ENCODE measurements at places on chromosomes 1 and 21.
A peak's percentile ranks its signal among the peaks of the same experiment; 100 is the strongest.

DNA sequence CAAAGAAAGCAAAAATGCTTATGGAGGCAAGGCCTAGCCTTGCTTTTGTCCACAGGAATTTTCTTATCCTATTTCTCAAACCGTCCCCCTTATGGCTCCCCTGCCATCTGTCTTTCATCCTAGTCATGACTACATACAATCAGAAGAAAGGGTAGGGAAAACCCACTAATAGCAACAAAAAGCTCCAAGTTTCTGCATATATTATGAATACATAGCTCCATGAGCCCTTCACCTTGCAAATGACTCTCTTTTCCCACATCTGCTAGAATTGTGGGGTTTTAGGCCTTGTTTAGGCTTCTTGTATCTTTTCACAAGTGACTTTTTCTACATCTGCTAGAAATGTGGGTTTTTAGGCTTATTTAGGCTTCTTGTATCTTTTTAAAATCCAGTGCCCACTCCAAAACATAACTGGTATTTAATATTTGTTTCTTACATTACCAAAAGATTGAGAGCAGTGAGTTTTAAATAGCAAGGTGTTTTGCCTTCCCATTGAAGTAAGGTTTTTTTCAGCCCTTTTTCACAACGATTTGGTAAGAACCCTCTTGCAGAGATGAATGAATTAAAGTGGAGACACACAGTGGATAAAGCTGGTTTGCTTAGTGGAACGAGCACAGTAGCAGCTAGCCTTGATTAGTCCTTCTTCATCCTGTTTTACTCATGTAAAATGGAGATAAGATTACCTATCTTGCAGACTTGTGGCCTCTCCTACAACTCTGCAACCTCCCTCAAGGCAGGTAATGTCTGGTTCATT lies 4.4 kb downstream of the GADD45A start:
- no peak for DNase-seq

DNA sequence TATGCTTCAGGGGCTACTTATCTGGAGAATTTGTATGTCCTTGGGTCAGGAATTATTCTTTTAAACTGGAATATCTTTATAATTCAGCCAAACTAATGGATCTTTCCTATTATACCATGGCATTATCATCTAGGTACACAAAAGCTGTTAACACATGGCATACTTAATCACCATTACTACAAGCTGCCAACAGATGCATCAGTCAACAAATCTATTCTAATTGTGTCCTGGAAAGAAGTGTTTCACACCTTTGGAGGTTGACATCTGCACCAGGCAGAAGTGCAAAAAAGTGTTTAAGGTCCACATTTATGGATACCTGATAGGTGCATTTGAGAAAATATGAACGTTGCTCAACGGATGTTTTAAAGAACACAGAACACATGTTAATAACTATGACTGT lies 470.2 kb upstream of the ADGRL2 start:
- no peak for DNase-seq

- no peak for DNase-seq
These were observed 10.3 kb upstream of the PRELP start for GRCh38 chr1:203465146-203465798.

GRCh38 chr1:110209715-110210603 lies at the start of gene KCNC4:
Gene KCNC4, plus strand, starts transcription at chr1:110210314. Its CDS starts 1,186 bp downstream, at chr1:110211500.
- peak; percentile 56 for DNase-seq

GRCh38 chr1:64663668-64664067 lies 81.2 kb upstream of the RAVER2 start:
- DNase-seq, result peak; percentile 14
